ENCODE measurements at places on chromosomes 7 and 10.

DNA sequence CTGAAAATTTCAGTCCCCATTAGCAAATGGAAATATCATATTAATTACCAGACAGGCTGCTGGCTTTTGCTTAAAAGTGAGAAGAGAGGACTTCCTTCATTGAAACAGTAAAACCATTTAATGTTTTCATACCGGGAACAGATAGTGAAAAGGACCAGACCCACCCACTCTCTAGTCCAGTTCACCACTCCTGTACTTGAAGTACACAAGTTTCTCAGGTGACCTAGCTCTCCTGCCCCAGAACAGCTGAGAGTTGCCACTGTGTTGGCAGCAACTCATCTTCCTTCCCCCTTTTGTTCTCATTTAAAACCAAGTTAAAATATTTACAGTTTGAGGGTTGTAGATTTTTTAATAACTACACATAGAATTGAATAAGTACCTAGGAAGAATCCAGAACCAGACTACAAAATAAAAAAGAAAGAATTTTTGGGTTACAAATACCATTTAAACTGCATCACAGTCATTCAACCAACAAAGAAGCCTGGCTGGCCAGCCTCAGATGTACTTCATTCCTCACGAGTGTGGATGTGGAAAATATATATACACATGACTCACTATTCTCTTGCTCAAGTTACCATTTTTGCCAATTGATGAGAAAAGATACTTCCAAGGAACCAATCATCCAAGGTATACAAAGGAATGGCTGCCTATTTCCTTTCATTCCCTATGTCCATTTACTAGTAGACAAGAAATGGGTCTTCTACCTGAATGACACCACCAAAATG, 68.1 kb downstream of the VPS41 start:
- no peak for DNase-seq

GRCh38 chr10:63884426-63884825, 363.2 kb downstream of the REEP3 start:
- no peak for DNase-seq

DNA sequence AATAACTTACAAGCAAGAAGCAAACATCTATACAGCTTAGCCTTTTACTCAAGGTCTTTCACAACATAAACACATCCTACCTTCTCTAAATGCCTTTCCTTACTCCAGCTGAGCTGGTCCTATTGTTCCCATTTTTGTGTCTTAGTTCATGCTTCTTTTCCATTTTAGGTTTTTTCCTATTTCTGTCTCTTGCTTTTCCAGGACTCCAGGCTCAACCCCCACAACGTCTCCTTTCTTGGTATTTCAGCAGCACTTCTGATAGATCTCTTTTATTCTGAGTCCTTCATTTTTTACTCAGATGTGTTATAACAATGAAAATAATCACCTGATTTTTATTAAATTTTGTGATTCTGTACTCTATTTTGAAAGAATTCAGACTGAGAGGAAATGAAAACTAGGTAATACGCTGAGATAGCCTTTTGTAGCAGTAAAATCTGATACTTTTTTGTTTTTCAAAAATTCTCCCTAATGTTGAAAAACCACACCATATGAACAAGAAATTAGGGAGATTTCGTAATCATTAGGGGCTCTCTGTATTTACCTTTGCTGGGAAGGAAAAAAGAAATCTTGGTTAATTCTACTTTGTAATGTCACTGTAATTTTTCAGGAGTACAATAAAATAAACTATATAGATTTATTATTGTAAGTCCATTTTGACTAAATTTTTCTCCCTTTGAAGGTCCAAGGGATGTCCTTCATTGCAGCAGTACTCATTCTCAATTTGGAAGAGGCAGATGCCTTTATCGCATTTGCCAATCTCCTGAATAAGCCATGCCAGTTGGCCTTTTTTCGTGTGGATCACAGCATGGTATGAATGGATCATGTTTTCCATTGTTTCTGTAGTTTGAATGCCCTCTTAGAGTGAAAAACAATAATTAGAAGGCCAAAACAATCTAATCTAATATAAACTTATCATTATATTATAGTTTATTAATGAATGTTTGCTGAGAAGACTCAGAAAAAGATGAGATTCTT, 24.0 kb upstream of the HELLS start:
- DNase-seq = no peak

- no peak for DNase-seq
These were observed 29.1 kb upstream of the LHFPL3 start for GRCh38 chr7:104299323-104299722.

DNA sequence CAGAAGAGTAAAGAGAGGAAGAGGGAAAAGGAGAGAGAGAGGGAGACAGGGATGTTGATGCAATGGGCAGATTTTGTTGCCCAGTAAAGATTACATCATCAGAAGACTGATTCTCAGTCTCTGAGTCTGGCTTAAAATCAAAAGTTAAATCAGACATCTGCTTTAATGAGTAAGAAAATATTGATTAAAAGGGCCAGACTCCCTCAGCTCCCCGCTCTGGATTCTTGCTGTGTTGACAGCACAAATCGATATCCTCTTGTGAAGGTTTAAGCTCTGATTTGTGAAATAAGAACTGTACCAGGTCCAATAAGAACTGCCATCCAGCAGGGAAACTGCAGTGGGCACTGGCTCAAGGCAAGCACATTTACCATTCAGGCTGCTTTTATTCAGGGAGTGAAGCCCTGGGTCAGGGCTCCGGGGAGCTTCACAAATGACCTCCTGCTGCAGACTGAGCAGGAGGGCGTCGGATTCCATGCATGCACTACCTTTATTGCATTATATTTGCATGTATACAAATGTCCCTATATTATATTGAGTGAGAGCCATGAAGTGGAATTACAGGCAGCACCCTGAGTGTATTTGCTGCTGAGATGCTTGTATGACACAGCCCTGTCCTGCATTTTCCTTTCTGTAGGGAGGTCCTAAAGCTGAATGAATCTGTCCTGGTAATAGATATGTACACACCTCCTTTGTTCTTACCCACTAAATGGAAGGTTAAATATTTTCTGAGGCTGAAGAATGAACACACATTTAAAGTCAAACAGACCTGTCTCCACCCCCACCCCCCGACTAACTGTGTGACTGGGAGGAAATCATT, 401.5 kb downstream of the REEP3 start:
- no peak for DNase-seq

- DNase-seq = no peak
These were observed 22.6 kb upstream of the TSPAN13 start for GRCh38 chr7:16730937-16731336.
